Stimulated activated CD4-positive, alpha-beta T cell treated with anti-CD3 and anti-CD28 coated beads, Interleukin-1b, Interleukin-23, amount 100 ng/mL, for 1 hour (primary cell): ENCODE measurements at places on chromosomes 7 and 10.

GRCh38 chr7:38773430-38773829, 135.6 kb downstream of the VPS41 start:
- DNase-seq, result no peak

GRCh38 chr10:23293973-23294590, 50.5 kb downstream of the C10orf67 start:
- DNase-seq, result no peak

DNA sequence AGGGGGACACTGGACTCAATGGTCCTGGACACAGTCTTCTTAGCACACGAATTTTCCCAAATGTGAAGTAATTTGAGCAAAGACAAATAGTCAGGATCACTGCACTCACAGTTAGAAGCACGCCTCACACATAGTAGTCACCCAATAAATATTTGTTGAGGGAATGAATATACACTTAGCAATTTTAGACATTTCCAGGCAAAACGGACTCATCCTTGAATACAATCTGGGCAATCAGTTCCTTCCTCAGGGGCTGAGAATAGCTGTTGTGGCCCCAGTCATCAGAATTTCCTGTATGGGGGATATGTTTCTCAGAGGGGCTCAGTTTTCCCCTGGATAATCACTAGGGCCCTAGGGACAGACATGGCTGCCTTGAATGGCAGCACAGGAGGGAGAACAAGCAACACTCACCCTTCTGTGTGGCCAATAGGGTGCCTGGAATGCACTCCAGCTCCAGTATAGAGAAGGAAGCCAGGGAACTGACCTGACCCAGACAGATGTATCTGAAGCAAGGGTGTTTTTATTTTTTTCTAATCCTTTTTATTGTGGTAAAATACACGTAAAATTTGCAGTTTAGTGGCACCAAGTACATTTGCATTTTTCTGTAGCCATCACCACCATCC, 282.7 kb upstream of the ZNF32 start:
- DNase-seq, result no peak

GRCh38 chr7:139869886-139870285, 40.8 kb downstream of the TBXAS1 start:
- no peak for DNase-seq

DNA sequence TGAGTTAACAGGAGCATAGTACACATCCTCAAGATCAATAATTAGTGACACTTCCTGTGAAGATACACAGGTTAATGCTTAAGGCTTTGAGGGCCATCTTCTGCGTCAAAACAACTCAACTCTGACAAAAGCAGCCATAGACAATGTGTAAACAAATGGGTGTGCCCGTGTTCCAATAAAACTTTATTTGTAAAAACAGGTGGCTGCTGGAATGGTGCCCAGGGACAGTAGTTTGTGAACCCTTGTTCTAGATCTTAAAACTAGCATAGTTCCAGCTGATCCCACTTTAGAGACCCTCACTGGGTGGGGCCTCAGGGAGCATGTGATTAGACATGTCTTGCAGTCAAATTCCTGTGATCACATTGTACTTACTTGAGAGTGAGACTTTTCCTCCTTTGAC, 7.8 kb downstream of the OR2A14 start:
- DNase-seq, result no peak
